ENCODE measurements at places on chromosomes 6 and 20.

GRCh38 chr20:62795023-62795761 is 1.1 kb upstream of the MRGBP start:
- DNase-seq, result no peak

DNA sequence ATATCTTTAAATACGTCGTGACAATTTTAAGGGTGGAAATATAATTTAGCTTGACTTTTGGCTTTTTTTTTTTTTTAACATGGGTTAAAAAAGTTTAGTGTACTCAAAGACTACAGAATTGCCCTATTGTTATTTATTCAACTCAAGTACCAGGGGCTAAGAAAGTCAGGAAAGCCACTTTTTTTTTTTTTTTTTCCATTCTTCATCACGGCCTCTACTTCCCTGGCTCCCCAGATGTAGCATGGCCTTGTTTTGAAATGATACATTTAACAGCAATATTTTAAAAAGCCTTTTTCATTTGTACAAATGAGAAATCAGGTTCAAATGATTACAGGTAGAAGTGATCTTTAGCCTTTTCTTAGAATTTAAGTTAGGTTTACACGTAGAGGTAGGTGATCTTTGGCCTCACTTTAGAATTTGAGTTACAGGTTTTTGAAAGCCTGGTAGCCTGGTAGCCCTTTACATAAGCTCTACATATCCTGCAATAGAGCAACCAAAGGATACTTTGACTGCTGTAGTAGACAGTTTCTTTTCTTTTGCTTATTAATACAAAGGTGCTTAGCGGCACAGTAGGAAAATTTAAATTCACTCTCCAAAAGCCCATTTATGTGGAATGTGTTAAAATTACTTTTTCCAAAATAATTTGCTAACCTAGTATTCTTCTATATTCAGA is 160.5 kb upstream of the MMS22L start:
- no peak for DNase-seq

GRCh38 chr6:90167514-90168379 is 128.9 kb downstream of the BACH2 start:
- no peak for DNase-seq

DNA sequence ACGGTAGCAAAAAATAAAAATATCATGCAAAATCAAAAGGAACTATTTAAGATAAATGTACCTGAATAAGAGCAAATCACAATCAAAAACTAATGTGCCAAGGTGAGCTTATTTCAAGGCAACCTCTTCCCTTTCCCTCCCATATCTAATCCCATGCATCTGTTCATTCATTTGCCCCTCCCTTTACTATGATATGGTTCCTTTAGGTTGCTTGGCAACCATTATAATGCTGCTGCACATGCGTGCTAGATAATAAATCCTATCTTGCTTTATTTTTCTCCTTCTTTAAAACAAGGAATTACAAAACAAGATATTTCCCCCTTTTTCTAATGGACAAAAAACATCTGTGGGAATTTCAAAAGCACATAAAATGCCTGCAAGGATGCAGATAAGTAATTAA is 318.2 kb upstream of the POU3F2 start:
- no peak for DNase-seq

DNA sequence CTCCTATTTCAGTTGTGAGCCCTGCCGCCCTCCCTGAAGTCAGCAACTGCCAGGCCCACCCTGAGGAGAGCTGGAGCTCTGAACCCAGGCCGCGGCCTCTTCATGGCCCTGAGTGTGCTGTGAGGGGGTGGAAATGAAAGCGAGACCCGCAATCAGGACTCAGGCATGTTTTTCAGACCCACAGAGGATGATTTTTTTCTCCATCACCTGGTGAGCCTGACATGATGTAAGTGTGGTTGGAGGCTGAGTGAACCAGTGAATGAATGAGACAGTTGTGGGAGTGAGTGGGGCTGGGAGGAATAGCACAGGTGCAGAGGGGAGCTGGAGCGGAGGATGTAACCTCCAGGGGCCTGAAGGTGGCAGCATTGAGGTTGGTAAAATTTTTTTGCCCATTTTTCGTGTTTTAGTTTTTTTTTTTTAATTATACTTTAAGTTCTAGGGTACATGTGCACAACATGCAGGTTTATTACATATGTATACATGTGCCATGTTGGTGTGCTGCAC is 18.3 kb downstream of the RAET1L start:
- DNase-seq, result no peak

- no peak for DNase-seq
Measured at GRCh38 chr20:59047938-59048680, 5.5 kb upstream of the PRELID3B start.
